NCI-H446 (cell line): ENCODE measurements at places on chromosomes 2 and 18.
A peak's percentile ranks its signal among the peaks of the same experiment; 100 is the strongest.

GRCh38 chr2:133802409-133803039 lies 234.3 kb upstream of the NCKAP5 start:
- no peak for DNase-seq

- DNase-seq, result no peak
These were observed 243.3 kb downstream of the LOXHD1 start for GRCh38 chr18:46413684-46414083.

- DNase-seq, result peak; percentile 71
These were observed 48.2 kb upstream of the LGALSL start for GRCh38 chr2:64405581-64406406.

- DNase-seq, result no peak
These were observed 125.4 kb downstream of the CTIF start for GRCh38 chr18:48663931-48664847.

DNA sequence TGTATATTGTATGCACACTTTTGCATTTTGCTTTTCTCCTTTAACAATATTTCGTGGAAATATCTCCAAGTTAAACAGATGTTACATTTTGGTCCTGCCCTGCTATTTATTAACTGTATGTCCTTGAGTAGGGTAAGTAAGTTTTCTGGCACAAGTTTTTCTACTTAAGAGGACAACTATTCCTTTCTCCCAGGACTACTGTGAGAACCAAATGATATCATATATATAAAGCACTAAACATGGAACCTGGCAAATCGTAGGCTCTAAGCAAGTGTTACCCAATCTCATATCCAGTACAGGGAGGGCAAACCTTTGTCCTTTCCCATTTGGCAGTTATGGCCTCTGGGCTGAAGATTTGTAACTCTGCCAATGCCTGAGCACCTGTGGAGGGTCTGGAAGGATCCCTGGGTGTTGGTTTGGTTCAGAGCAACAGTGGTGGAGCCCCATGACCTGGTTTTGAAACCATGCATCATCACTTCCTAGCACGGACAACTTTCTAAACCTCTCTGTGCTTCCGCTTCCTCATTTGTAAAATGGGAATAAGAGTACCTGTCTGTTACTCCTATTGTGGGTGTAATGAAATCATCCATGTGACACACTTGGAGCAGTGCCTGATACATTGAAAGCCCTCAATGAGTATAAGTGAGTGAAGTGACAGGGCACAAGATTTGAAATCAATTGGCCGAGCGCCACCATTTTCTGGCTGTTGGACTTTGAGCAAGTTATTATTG lies 28.3 kb upstream of the ICOS start:
- DNase-seq, result no peak

DNA sequence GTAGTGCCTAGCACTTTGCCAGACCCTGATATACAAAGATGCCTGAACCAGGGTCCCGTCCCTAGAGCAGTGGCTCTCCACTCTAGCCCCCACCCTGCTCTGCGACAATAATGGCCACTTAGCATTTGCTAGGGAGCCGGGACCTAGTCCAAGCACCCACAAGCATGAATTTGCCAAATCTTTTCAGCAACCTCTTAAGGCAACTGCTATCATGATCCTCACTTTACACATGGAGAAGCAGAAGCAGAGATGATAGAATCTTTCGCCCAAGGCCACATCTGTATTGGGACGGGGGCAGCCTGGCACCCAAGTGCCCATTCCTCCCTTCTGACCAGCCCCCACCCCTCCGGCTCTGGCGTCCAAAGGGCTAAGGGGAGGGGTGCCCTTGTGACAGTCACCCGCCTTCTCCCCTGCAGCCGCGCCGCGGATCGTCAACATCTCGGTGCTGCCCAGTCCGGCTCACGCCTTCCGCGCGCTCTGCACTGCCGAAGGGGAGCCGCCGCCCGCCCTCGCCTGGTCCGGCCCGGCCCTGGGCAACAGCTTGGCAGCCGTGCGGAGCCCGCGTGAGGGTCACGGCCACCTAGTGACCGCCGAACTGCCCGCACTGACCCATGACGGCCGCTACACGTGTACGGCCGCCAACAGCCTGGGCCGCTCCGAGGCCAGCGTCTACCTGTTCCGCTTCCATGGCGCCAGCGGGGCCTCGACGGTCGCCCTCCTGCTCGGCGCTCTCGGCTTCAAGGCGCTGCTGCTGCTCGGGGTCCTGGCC lies 13.0 kb downstream of the SIGLEC15 start:
- no peak for DNase-seq

GRCh38 chr18:72232644-72233043 lies 311.5 kb downstream of the CBLN2 start:
- DNase-seq, result no peak

- DNase-seq, result no peak
These were observed 103.8 kb upstream of the NDUFV2 start for GRCh38 chr18:8998481-8999217.

- DNase-seq, result no peak
These were observed 63.7 kb upstream of the CYRIA start for GRCh38 chr2:16729335-16729734.

DNA sequence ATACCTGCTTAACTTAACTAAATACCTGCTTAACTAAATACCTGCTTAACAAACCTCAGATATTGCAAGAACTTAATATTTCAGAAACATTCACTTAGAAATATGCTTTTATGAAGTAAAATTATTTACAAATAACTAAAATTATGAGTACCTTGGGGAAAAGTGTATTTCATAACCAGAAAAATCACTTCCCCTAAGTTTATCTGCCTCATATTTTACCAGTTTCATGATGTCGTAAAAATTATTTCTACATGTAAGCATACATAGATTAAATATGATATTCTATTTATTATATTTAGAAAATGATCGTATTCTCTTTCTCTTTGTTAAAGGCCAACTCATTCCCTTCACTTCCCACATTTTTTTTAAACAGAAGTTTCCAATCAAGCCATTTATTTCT lies 41.5 kb upstream of the DSC1 start:
- no peak for DNase-seq

- no peak for DNase-seq
These were observed 104.6 kb upstream of the ACVR1C start for GRCh38 chr2:157733263-157733662.

DNA sequence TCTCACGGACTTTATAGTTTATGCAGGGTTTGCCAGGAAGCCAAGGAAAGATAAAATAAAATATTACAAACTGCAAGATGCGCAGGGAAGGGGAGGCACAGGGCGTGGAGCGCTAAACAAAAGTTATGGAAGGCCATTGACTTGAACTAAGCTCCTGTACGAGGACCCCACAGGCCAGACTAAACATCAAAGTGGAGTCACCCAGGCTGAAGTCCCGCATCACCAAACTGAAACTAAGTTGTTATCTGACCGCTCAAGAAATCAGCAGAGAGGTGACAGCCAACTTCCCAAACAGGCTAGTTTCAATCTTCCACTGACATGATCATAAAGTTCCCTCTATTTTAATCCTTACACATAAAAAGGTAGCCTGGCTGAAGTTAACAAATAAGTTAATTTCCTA lies 90.5 kb upstream of the YWHAQ start:
- no peak for DNase-seq

- peak; percentile 32 for DNase-seq
These were observed 28.9 kb downstream of the IL1R2 start for GRCh38 chr2:102020596-102021170.

- DNase-seq, result no peak
These were observed 36.1 kb upstream of the TXNDC2 start for GRCh38 chr18:9849407-9850283.

DNA sequence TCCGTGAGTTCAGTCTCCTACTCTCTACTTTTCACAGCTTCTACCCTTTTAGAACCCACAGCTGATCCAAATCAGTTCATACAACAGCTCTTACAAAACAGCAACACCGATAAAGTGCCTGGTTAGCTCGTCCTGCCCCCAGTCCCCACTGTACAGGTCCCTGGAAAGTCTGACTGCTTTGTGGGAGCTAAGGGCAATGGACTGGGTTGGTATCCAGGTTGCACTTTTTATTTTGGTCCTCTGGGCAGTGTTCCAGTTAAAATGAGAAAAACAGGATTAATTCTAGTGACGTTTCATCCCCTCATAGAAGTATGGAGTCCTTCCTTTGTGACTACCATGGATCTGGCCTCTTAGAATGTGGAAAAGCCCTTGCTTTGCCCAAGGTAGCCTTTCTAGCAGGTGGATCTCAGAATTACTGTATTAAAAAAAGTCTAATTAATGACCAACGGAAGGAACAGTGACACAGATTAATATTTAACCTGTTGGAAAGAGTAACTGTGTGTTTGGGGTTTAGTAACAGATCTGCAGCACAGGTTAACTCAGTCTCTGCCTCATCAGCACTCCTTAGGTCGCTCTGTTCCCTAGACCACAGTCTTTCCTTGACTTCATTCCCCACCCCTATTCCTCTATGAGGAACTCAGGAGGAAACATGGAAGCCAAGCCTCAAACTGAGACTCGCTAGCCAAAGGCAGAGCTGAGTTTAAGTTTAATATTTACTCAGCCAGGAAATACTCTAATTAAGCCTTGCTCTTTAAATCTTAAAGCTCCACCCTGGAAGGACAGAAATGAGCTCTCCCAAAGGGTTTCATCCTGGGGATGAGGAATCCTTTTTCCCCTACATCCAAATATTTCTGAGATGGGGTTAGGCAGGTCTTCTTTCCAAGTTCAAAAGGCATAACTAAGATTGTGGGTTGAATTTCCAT lies 52.8 kb upstream of the ITGA6 start:
- DNase-seq, result no peak

- no peak for DNase-seq
These were observed 684.6 kb upstream of the SOX11 start for GRCh38 chr2:5007596-5007995.

DNA sequence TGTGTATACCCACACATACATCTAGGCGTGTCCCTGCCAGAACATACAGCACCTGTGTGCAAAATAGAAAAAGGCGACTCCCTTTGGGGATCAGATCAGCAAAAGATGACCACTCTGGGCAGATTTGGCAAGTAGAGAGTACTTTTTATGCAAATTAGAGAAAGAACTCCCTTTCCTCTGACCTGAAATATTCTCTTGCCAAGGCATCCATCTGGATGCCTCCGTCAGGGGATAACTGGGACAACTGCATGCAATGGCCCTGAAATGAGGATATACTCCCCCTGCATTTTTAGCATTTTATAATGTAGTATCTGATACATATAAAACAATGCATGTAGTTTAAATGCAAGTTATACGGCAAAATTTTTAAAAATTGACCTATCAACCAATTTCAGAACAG lies 247.7 kb downstream of the ICOS start:
- no peak for DNase-seq

GRCh38 chr2:133004623-133005022 lies 334.6 kb upstream of the LYPD1 start:
- DNase-seq, result no peak

- DNase-seq, result no peak
These were observed 159.9 kb downstream of the DYM start for GRCh38 chr18:49300538-49300937.

DNA sequence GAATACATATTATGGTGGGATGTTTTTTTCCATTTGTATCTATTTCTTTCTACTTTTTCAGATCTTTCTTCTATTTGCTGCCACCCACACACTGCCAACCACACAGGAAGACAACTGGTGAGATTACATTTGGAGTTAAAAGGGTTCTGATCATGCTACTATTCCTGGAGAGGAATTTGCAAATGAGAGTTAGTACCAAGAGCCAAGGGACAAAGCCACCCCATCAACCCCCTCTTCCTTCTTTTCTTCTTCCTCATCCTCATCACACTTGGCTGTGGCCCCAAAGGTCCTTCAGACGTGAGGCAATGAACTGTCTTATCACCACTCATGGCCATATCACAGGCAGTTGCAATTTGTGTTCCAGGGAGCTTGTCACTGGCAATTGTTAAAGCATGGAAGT lies 215.6 kb upstream of the SLC14A2 start:
- DNase-seq, result no peak

DNA sequence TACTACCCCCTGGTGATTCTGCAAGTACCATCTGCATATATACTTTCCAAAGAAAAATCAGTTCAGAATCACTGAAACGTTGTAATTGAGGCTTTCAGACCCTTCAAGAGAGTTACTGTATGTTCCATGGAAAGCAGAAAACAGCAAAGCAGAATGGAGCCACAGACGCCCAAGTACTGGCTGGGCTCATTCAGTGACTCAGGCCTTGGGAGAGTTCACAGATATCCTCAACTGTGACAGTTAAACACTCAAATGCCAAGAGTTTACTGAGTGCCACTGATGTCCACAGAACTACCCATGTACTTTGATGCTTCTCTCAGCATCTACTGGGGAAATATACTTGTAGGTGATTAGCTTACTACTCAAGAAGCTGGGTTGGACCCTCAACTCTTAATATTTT lies 303.4 kb downstream of the TCF4 start:
- no peak for DNase-seq

GRCh38 chr2:232903989-232904388 lies 33.9 kb downstream of the SNORC start:
- DNase-seq, result no peak

- DNase-seq, result no peak
These were observed 19.1 kb downstream of the CAPG start for GRCh38 chr2:85390941-85391669.

- DNase-seq, result no peak
These were observed 28.9 kb downstream of the SPIRE1 start for GRCh38 chr18:12628706-12629702.

DNA sequence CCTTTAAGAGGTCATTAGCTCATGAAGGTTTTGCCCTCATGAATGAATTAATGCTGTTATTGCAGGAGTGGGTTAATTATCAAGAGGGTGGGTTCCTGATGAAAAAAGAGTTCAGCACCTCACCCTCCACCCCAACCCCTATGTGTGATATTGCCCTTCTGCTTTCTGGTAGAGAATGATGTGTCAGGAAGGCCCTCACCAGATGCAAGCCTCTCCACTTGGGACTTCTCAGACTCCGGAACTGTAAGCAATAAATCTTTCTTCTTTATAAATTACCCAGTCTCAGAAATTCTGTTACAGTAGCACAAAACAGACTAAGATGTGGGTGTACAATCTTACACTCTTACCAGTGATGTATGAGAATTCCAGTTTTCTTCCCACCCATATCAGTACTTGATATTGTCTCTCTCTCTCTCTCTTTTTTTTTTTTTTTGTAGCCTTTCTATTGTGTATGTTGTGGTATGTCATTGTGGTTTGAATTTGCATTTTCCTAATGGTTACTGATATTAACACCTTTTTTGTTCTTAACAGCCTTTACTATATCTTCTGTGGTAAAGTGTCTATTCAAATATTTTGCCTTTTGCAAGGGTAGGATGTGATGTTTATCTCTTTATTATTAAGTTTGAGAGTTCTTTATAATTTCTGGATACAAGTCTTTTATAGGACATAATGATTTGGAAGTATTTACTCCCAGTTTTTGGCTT lies 10.4 kb upstream of the MAP2 start:
- DNase-seq, result no peak

DNA sequence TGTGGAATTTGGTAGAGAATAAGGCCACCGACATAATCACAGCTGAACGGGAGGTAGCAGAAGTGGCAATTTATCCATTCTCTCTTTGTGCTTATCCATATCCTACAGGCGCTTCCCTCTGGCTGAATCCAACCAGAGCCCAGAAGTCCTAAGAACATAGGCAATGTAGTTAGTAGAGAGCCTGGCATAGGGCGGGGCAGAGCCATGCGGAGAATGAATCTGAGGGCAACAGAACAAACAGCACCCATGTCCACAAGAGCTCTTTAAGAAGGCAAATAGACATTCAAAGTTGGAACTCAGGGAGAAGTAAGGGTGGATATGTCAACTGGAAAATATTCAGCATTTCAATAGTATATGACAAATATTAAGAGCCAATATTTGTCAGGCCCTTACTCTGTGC lies 305.9 kb upstream of the VWC2L start:
- no peak for DNase-seq

- peak; percentile 57 for DNase-seq
These were observed 898.9 kb downstream of the CPS1 start for GRCh38 chr2:211455216-211455841.

GRCh38 chr18:395456-396250 lies 104.8 kb downstream of the COLEC12 start:
- no peak for DNase-seq
